GM04504 (cell line): ENCODE measurements at places on chromosomes 1 and 21.

DNA sequence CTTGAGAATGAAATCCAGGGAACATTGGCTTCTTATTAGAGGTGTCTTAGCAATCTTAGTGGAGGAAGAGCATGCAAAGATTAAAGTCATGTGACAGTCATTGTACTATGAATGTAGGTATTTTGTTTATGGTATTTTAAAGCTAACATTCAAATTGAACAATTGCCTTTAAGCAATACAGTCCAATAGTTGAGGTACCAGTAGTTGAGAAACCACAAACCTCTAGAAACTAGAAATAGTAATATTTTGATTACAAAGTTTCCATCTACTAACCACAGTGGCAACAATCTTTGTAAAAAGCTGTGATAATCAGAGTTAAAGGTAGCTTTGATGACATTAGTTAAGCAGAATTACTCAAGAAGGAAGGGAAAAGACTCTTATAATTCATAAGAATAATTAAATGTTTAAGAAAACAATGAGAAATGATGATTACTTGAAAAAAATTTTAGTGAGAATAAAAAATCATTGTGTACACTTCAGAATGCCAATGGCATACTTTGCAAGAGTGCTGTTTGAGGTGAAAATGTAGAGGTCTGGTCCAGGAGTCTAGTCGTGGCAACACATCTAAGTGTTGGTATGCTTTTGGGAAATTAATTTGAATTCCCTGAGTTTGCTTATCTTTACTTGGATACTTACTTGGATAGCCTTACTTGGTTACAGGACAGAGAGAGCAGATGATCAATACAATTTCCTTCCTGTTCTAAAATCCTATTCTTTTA lies 104.9 kb upstream of the PTGFR start:
- no peak for DNase-seq

DNA sequence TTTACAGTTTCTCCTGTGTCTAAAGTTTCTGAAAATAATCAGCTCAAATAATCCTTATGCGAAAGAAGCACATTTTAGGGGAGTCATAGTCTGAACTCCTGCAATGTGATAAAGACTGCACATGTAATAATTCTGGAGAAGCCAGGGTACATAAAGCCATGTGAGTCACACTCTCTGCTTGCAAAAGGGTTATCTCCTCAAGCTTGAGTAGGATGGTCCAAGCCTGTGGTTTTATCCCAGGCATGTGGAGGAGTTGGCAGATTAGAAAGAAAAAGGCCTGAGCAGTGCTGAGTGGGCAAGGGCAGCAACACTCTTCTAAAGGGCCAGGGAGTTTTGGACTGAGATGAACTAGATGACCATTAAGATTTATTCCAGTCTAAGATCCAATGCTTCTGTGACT lies 220.4 kb downstream of the RHOU start:
- DNase-seq, result peak; percentile 18

DNA sequence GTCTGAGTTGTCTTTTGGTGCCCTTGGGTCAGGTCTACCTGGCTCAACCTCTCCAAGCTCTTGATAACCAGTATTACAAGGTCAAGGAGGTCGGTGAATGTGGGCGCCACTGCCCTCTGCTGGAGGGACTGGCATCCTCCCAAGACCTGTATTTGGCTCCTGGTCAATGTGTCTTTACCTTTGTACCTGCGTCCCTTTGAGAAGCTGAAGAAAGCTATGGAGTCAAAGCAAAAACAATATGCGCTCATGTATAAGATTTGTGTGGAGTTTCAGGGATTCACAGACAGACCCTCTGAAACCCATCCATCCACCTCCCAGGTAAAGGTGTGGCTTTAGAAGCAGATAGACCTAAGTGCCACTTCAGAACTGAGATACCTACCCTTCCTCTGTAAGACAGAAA lies 61.8 kb upstream of the NBL1 start:
- DNase-seq, result no peak

DNA sequence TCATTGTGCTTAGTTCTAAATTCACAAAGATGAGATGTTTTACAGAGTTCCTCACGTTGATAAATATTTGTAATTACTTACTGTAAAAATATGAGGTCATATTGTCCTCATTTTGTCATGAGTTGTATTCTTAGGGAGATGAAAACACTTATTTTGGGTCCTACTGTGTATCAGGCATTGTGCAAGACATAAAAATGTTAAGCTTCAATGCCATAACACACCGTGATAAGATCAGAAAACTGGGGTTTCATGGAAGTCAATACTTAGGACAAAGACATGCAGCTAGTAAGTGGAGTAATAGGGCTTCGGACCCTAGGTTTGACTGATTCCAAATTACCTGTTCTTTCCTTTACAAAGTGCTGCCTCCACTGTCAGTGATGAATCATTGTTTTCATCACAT lies 720.7 kb upstream of the ZP4 start:
- no peak for DNase-seq

DNA sequence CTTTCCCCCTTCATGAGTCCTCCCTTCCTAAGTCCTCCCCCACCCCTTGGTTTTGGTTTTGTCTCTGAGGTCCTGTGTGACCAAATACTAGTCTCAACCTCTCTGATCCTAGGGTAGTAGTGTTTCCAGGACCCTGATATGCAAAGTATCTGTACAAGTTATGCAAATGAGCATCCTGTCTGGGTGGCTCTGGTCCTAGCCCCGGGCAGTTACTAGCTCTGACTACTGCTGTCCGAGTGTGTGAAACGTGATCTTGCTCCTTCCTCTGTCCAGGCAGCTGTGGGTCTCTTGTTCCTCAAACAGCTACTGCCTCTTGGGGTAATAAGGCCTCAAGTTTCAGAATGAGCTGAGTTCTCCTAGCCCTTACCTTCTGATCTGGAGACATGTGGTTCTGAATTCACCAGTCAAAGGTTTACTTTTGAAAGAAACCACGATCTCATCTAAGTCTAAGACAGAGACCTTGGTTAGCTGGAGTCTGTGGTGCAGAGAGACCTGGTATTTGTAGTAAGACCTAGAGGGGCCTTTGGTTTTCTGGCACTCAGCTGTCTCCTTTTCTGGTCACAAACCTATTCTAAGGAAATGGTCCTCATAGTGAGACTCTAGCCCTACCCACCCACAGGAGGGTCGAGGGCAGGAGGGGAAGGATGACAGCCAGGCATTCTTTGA lies 31.0 kb upstream of the IL19 start:
- no peak for DNase-seq

GRCh38 chr21:14547834-14548513 lies 1.9 kb upstream of the SAMSN1 start:
- DNase-seq, result no peak

- no peak for DNase-seq
Measured at GRCh38 chr21:37460196-37460595, 93.6 kb downstream of the DYRK1A start.

- DNase-seq, result no peak
Measured at GRCh38 chr1:111419037-111419436, 8.5 kb downstream of the OVGP1 start.

GRCh38 chr1:55276671-55277376 lies 61.7 kb upstream of the USP24 start:
- DNase-seq, result no peak

- no peak for DNase-seq
Measured at GRCh38 chr1:25037174-25038074, 107.3 kb upstream of the RUNX3 start.

- no peak for DNase-seq
Measured at GRCh38 chr1:65039066-65039465, 72.7 kb upstream of the JAK1 start.

DNA sequence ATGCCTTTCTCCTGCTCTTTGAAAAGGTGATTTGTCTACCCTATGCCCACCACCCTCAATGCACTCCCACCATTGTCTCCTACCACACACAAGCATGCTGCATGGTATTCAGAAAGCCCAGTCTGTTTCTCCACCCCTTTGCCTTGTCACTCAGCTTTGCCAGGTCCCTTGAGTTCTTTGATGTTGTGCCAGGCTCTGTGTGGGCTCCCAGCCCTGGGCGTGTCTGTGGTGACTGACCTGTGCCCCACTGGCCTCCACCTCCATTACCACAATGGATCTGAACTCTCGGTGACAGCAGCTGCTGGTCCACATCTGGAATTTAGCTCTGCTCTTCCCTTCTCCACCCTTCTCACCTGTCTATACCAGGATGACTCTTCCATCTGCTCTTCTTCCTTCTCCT lies 34.9 kb downstream of the ATP2B4 start:
- DNase-seq, result no peak

DNA sequence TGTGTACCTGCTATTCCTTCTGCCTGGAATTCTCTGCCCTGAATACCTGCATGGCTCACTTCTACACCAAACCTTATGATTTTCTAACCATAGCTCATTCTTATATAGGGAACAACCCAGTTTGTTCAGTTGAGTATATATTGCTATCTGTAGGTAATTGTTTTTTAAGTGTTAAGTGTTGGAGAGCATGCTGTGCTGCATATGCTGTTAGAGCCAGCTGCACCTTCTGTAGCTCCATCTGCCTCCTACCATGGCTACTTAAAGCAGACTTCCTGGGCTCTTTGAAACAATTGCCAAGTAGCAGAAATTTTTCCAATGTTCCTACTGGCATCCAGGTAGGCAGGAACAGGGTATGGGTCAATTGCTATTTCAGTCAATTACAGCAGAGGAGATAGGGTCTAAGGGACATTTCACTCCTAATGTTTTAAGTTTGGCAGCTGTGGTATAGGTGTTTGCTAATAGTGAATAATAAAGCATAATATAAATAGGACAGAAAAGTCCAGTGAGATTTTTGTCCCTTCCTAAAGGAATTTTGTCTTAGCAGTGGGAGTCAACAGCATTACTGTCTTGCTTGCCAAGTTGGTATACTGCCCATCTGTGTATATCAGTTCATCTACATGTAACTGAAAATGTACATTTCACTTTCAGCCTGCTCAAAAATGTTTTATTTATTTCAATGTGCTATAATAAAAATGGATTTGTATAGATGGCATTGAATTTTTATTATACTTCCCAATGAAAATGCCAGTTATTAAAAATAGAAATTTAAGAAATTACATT lies 34.0 kb upstream of the C1orf115 start:
- DNase-seq, result no peak

- DNase-seq, result no peak
Measured at GRCh38 chr1:226875641-226876295, 5.4 kb downstream of the PSEN2 start.

DNA sequence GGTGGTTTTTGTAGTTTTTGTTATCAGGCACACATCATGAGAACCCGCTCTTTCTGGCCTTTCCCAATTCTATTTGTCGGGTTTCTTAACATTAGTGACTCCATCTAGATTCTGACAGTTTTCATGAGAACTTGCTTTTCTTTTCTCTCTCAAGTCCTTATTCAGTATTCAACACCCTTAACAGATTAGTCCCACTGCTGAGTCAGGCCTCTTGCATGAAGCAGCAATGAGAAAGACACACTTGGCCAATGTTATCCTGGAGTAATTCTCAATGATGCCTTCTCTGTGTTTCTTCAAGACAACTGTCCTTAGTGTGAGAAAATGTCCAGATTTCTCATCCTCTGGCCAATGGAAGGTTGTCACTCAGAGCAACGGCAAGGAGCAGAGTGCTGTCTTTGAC lies 11.3 kb downstream of the FMO2 start:
- no peak for DNase-seq

DNA sequence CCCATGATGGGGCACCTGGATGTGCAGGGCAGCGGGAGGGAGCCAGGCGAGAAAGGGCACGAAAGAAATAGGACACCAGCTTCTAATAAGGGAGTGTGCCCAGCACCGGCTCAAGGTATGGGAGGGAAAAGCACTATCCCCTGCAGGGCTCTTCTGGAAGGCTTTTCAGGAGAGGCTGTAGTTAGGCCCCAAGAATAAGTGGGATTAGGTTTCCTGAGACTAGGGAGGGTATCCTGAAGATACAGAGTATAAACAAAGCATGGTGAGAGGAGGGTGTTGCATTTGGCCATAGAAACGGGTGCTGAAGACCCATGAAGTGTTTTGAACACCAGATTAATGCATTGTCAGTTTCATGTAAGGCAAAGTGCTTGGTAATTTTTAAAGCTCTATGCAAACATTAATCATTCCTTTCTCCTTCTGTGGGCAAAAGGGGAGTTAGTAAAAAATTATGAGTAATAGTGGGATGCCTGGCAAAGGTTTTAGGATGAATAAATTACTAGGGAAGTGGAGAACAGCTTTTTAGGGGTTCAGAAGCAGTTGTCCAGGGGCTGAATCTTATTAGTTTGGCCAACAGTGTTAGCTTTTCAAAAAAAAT lies 74.0 kb downstream of the SYT6 start:
- no peak for DNase-seq

GRCh38 chr1:230681599-230681998 lies 32.3 kb downstream of the AGT start:
- peak; percentile 48 for DNase-seq

DNA sequence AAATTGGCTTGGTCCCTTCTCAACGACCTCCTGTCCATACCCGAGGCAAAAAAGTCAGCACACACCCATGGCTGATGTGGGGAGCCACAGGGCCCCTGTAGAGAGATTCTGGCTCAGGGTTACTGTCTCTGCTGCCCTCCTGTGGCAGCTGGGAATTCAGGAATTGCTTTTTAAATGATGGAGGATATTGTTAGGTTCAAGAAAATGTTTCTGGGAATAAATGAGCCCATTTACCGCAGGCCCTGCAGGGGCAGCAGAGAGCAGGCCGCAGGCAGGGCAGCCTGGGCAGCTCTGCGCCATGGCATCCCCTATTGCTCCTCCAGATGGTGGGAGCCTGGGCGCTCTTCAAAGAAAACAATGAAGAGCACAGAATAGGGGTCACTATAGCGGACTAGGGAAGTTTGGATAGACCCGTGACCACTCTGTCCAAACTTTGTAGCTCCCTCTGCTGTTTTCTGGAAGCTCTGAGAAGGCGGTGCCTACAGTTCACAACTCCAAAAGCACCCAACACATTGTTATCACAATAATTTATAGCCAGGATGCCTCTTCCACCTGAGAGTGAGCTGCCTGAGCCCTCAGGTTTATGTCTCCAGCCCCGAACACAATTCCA lies 201.1 kb downstream of the BACH1 start:
- DNase-seq, result no peak

DNA sequence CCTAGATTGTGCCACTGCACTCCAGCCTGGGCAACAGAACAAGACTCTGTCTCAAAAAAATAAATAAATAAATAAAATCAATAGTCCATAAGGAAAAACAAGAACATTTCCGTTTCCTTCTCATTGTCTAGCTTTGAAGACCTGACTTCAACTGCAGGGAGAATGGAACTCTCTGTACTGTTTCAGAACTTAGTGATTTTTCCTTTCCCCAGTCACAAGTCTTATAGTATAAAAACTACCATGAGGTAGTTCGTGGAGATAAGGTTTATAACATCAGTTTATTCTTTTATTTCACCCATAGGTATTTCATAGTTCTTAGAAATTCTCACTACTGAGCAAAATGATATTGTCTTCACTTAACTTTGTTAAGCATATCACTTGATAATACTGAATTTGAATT lies 11.4 kb upstream of the RWDD3 start:
- DNase-seq, result no peak

GRCh38 chr1:221687836-221688487 lies 53.9 kb downstream of the DUSP10 start:
- no peak for DNase-seq

- DNase-seq, result no peak
Measured at GRCh38 chr1:109379422-109379821, 18.3 kb downstream of the SORT1 start.

GRCh38 chr1:6868660-6869380 lies 83.6 kb downstream of the CAMTA1 start:
- DNase-seq, result no peak
